ENCODE measurements at places on chromosomes 7 and 10.

- DNase-seq, result no peak
These were observed 160.5 kb downstream of the GFRA1 start for GRCh38 chr10:116112232-116113231.

DNA sequence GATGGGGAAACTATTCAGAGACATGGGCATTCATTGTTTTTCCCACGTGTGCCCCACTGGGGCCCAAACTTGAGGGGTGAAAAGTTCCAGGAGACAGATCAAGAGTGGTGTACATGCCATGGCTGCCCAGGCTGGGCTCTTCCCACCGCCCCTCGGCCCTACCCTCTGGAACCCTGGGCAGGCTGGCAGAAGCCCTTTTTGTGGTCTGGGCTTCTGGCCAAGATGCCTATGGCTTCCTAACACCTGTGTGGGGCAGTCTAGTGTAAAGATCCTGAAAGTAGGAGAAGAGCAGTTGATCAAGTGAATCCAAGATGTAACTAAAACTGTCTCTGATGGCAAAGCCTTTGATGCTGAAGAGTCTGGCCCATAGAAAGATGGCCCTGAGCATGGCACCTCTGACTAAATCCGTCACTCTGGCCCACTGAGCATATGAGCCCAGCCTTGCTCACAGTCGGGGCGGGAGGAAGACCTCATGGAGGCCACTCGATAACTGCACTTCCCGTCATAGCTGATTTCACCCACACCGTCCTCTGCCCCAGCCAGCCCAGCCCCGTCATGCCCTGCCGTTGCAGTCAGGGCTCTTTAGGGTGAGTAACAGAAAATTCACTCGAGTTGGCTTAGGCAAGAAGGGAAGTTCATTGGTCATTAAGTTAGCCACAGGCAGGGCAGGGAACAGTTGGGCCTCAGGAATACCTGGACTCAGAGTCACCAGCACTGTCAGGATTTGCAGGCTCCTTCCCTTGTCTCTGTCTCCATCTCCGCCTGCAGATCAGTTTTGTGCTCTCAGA, 37.9 kb upstream of the MTPAP start:
- DNase-seq, result no peak

- peak; percentile 46 for DNase-seq
These were observed 431.2 kb upstream of the IGFBP3 start for GRCh38 chr7:46352004-46352954.

- DNase-seq, result no peak
These were observed 11.8 kb downstream of the KAZALD1 start for GRCh38 chr10:101073631-101074030.

GRCh38 chr7:7976677-7977076, 8.1 kb downstream of the GLCCI1 start:
- DNase-seq, result no peak

Data from hindlimb muscle (tissue), 1 donor.